Muscle of arm (tissue), 14 donors: ENCODE measurements at places on chromosomes 5 and 9. TPM values are rescaled to one million over a fixed set of nuclear protein-coding genes. Genes with fewer than 3 reads are reported as not detected.

Gene NEURL1B
- 31.1 TPM for polyA plus RNA-seq

Gene KCNV2
- polyA plus RNA-seq: not detected

GRCh38 chr9:5624655-5625054 lies 4.3 kb upstream of the RIC1 start:
- DNase-seq: no peak

DNA sequence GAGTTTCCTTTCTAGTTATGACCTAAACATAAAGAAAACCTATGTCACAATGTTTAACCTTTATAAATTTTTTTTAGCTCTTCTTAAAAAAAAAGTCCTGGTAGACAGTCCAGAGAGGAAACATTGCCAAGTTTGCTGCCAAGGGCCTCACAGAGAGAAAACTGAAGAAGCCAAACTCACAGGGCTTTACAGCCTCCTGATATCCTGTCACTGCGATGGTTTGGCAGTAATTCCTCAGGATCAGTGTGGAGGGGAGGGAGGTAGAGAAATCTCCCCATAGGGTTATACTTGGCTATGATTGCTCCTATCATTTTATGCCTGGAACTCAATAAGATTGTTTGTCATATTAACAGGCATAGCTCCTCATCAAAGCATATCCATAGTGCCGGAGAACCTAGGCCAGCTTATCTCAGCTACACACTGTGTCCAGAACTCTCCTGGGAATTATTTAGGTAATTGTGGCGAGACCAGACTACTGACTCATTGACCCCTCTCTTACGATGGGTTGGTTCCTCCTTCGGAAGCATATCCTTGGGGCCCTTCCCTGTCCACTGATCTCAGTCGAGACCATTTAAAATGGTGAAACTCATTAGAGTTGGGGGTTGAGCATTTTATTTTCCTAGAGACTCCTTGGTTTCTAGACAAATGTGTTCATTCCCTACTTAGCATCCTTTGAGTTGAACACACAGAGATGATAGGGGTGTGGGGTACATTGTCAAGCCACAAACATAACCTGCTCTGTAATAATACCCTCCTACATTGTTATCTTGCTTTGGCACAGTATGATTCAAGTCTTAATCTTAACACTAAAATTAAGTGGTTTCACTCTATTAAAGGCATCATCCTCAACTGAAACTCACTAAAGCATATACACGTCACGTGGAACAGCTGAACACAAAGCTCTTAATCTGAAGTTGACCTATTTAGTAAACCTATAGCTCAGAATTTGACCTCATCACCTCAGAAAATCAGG lies 53.4 kb upstream of the TMC1 start:
- no peak for DNase-seq
